ENCODE measurements at places on chromosomes 7 and 10.

GRCh38 chr7:80428161-80429054, 83.5 kb downstream of the GNAT3 start:
- peak; percentile 81 for DNase-seq

DNA sequence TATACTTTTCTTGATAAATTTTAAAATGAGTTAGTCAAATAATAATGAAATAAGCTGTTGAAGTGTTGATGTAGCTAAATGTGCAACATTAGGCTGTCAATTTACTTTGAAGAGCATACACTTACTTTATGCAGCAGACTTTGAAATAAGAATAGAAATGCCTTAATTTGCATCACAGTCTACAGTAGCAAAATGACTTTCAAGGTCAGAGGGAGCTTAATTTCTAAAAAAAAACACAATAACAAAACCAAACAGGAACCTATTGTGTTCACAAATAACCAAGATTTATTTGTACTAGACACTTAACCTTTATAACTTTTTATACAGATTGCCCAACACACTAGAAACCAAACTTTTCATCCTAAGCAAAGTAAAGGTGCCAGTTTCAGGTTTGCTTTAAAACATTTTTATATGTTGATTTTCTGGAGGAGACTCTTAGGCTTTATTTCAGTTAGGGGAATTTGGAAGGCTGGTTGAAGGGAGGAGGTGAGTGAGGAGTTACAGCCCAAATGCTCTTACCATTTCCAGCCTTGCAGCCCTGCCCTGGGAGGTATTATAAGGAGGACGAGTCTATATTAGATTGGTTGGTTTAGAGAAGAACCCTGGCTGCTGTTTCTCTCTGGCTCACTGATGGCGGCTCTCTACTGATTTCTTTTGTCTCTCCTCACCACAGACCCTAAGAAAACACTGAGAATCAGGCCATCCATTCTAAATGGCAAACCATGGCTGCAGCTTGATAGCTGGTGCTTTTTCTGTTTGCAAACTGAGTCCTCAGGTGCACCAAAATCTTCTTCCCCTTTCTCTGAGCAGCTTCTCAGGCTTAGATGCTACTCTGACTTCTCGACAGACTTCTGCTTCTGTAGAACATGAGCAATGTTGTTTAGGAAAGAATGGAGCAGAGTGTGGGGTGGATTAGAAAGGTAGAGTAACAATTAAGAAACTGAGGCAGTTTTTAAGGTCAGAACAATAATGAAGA, 55.2 kb upstream of the RPA3 start:
- no peak for DNase-seq

DNA sequence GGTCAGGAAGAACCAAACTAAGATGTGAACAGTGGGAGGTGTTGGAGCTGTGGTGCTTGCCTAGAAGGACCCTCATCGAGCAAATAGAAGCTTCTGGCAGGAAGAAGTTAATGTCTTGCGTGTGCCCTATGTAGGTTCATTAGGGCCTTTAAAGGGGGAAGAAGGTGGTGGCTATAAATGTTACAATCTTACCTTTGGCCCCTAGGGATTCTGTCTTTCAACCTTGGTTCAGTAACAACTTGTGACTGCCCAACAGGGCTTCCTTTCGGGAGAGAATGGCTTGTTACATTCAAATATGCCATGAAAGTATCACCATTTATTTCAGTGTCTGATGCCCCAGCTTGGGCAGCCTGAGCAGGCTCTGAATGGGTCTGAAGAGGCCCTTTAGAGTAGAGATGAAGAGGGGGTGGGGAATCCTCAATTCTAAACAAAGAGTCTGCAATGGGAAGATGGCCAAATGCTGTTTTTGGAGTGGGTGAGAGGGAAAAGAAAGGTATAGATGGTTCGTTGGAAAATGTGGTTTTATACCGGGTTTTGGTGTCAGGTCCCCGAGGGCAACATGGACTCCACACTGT, 108.0 kb downstream of the TCF7L2 start:
- peak; percentile 20 for DNase-seq

GRCh38 chr10:96998329-96998888, 166.3 kb downstream of the LCOR start:
- no peak for DNase-seq

GRCh38 chr10:88805361-88805760, 2.8 kb downstream of the LIPM start:
- no peak for DNase-seq

DNA sequence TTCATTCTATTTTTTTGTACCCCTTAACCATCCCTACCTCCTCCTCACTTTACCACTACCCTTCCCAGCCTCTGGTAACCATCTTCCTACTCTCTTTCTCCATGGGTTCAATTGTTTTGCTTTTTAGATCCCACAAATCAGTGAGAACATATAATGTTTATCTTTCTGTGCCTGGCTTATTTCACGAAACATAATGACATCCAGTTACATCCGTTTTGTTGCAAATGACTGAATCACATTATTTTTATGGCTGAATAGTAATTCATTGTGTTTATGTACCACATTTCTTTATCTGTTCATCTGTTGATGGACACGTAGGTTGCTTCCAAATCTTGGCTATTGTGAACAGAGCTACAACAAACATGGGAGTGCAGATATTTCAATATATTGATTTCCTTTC, 24.1 kb downstream of the ATRNL1 start:
- DNase-seq = no peak

DNA sequence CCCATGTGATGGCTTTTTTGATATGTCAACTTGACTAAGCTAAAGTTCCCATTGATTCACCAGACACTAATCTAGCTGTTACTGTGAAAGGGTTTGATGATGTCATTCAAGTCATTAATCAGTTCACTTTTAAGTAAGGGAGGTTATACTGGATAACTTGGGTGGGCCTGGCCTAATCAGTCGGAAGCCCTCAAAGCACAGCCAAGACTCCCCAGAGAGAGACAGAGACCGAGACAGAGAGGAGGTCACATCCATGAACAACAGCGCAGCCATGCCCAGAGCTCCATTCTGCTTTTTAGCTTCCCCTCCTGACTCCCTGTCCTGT, 103.4 kb downstream of the TRIL start:
- DNase-seq = no peak

- DNase-seq = peak; percentile 94
Measured at GRCh38 chr7:80379034-80379982, 132.6 kb downstream of the GNAT3 start.

DNA sequence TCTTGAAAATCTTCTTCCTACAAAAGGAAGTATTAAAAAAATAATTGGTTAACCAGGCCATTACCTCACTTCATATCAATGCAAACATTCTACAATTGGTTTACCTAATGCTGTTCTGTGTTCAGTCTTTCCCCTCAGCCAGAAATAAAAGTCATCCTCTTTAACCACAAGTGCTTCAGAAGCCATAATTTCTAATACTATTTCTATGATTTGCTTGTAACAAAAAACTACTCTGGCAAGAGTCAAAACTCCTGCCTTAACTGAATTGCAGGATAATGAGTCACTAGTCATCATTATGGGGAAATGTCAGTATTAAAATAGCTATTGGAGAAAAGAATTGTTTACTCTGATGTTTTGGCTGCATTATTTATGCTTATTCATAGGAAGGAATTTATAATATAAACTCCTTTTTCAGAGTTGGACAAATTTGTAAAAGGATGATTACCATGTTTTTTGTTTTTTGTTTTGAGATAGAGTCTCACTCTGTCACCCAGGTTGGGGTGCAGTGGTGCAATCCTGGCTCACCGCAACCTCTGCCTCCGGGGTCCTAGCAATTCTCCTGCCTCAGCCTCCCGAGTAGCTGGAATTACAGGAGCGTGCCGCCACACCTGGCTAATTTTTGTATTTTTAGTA, 55.5 kb upstream of the ODAD2 start:
- no peak for DNase-seq

GRCh38 chr10:125008689-125009638, 67.0 kb downstream of the ZRANB1 start:
- DNase-seq = no peak

DNA sequence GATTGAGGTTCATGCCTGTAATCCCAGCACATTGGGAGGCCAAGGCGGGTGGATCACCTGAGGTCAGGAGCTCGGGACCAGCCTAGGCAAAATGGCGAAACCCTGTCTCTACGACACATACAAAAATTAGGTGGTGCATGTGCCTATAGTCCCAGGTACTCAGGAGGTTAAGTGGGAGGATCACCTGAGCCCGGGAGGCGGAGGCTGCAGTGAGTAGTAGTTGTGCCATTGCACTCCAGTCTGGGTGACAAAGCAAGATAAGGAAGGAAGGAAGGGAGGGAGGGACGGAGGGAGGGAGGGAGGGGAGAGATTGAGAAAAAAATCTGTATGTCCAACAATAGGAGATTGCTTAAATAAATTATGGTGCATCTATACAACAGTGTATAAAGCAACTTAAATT, 13.2 kb downstream of the TLL2 start:
- DNase-seq = no peak

GRCh38 chr7:111091593-111092358, 849 bp downstream of the LRRN3 start:
- DNase-seq = peak; percentile 55

GRCh38 chr7:114662002-114662677, 247.5 kb downstream of the FOXP2 start:
- DNase-seq = no peak

GRCh38 chr10:98270073-98270740, 2.2 kb upstream of the LOXL4 start:
- no peak for DNase-seq

DNA sequence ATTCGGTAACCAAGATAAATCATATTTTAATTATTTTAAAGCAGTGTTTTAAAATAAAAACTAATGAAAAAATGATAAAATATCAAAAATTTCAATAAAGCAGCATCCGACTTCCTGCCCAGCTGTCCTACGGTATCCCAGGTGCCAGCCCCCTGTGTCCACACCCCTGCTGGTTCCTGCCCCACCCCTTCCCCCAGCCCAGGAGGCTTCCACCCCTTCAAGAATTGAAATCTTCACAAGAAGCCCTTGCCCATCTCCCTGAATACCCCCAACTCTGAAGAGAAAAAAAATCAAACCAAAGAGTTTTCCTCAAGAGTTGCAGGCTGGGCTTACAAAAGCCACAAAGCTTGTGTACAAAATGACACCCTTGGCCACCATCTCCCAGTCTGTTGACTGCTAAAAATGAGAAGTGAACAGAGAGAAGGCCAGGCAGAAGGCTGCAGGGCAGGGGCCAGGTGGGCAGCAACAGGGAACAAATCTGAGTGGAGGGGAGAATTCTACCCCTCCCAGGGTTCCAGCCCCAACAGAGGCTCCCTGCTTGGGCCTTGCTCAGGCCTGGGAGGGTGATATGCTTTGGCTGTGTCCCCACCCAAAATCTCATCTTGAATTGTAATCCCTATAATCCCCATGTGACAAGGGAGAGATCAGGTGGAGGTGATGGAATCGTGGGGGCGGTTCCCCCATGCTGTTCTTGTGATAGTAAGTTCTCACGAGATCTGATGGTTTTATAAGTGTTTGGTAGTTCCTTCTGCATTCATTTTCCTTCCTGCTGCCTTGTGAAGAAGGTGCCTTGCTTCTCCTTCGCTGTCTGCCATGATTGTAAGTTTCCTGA, 14.5 kb downstream of the GPRIN2 start:
- DNase-seq = no peak

- DNase-seq = no peak
Measured at GRCh38 chr10:32340596-32341180, 6.3 kb downstream of the EPC1 start.

DNA sequence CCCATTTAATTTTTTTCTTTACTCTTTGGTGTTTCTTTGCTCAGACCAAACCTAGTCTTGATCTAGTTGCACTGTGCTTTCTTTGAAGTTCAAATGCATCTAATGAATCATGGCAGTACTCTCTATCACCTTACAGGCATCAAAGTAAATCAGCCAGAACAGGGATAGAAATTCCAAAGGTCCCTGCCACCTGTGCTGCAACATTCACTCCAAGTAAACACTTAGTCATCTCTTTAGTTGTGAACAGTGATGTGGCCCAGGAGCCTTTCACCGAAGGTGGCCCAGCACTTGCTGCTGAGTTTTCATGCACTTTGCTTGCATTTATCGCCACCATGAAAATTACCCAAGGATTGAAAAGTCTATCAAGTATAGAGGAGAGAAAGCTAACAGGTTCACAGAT, 314.1 kb upstream of the ETV1 start:
- no peak for DNase-seq

- no peak for DNase-seq
Measured at GRCh38 chr10:3085785-3086567, 18.6 kb downstream of the PFKP start.

DNA sequence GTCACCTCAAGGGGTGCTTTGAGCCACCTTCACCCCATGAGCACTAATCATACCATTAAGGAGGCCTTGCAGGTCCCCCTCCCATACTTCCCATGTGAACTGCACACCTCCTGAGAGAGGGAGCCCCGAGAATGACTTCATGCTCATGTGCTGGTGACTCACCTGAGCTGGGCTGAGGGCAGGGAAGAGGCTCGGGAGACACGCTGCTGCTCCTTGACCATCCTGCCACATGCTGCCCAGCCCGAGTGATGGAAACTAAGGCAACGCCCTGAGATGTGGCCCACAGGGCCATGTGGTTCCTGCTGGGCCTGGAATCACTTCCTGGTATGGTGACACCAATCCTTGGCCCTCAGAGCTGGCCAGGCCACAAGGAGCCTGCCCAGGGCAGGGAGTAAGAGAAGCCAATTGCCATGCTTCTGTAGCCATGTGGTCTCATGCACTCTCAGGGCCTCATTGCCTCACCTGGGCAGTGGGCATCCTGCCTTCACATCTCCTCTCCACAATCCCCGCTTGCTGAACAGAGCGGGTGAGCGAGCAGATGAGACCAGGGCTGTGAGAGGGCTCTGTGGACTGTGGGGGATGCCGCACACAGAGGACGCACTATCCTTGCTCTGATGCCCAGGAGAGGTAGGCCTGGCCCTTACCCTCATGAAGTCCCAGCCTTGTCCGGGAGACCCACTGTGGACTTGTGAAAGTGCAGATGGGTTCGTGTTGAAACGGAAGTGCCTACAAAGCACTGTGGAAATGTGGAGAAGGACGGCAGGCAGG, 18.3 kb upstream of the PPIF start:
- no peak for DNase-seq

DNA sequence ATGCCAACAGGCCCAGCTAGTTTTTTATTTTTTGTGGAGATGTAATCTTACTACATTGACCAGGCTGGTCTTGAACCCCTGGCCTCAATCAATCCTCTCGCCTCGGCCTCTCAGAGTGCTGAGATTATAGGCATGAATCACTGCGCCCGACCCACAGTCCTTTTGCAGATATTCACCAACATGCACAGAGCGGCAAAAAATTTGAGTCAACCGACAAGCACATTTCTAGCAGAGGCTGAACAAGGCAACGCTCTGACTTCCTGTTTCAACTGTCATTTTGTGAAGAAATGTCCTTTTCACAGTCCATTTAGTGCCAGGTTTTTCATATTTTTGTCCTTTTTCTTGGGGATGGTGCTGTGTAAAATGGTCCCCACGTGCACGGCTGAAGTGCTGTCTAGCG, 71.1 kb upstream of the KAT6B start:
- DNase-seq = no peak

All from NCI-H2227 treated with DMSO at 0.1 percent for 48 hours (cell line).